ENCODE measurements at places on chromosomes 11 and 22. TPM values are rescaled to one million over a fixed set of nuclear protein-coding genes. Genes with fewer than 3 reads are reported as not detected.

HEPN1 gene
- total RNA-seq = not detected

CBLIF gene
- not detected for total RNA-seq

CCDC116 gene
- 0.11 TPM for total RNA-seq

LARGE2 gene
- under 0.01 TPM for total RNA-seq

NEU3 gene
- total RNA-seq = 6.3 TPM

ADM2 gene
- total RNA-seq = 0.79 TPM

OR4D5 gene
- not detected for total RNA-seq

RSF1 gene
- total RNA-seq = 29.8 TPM

PTS gene
- 35.9 TPM for total RNA-seq

SMTNL1 gene
- total RNA-seq = not detected

SEC14L2 gene
- 36.1 TPM for total RNA-seq

PEX16 gene
- total RNA-seq = 36.3 TPM

IFTAP gene
- 25.3 TPM for total RNA-seq

GSTP1 gene
- 1,673 TPM for total RNA-seq

HBD gene
- total RNA-seq = not detected

CAPRIN1 gene
- 226 TPM for total RNA-seq

GTSE1 gene
- 3.1 TPM for total RNA-seq

MUC6 gene
- not detected for total RNA-seq

CRYBB1 gene
- not detected for total RNA-seq

MS4A4A gene
- not detected for total RNA-seq

CYB5R2 gene
- 17.0 TPM for total RNA-seq

C11orf86 gene
- total RNA-seq = not detected

CCDC188 gene
- total RNA-seq = not detected

PLAAT2 gene
- total RNA-seq = 4.7 TPM

CD248 gene
- 73.0 TPM for total RNA-seq

PPFIBP2 gene
- 2.0 TPM for total RNA-seq

C11orf87 gene
- not detected for total RNA-seq

CRELD2 gene
- total RNA-seq = 58.1 TPM

CABP4 gene
- not detected for total RNA-seq

SCUBE2 gene
- 1.6 TPM for total RNA-seq

RCN1 gene
- total RNA-seq = 106 TPM

OR8D4 gene
- not detected for total RNA-seq

GAB2 gene
- total RNA-seq = 7.0 TPM

FIBIN gene
- under 0.01 TPM for total RNA-seq

SUSD2 gene
- total RNA-seq = 2.0 TPM

TUB gene
- 5.5 TPM for total RNA-seq

CENATAC gene
- total RNA-seq = 16.8 TPM

SLC22A8 gene
- total RNA-seq = not detected

BTBD18 gene
- total RNA-seq = not detected

ZNF214 gene
- total RNA-seq = 1.7 TPM

OR4B1 gene
- not detected for total RNA-seq

CRYBA4 gene
- total RNA-seq = not detected

MPPED1 gene
- not detected for total RNA-seq

OR4A16 gene
- not detected for total RNA-seq

OR6T1 gene
- not detected for total RNA-seq

ELFN2 gene
- total RNA-seq = not detected

SERPING1 gene
- total RNA-seq = 0.65 TPM

TTC17 gene
- 78.1 TPM for total RNA-seq

FGF19 gene
- total RNA-seq = not detected

C11orf91 gene
- total RNA-seq = 0.39 TPM

A4GALT gene
- 7.9 TPM for total RNA-seq

LSP1 gene
- not detected for total RNA-seq

Measured in placental epithelial cell (primary cell).